ENCODE measurements at places on chromosomes 7 and 10.
A peak's percentile ranks its signal among the peaks of the same experiment; 100 is the strongest.

- no peak for DNase-seq
These were observed 80.7 kb upstream of the PPP1R3C start for GRCh38 chr10:91713461-91714072.

DNA sequence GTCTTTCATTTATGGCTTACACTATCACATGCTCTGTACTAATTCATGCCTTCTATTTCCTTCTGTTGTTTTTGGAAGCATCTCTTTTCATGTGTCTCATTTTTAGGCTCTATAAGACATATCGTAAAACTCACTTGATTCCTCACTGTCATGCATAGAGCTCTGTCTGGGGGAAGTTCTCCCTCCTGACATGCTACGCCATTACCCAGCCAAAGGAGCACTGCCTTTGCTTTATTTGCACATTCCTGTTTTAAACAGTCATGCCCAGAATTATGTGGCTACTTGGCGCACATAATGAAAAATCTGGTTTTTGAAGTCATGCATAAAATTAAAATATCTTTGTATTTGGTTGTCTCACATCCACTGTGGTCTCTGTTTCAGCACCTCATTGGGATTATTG, 17.6 kb upstream of the AKR1C3 start:
- no peak for DNase-seq

GRCh38 chr7:10977113-10977512, 3.4 kb downstream of the PHF14 start:
- no peak for DNase-seq

DNA sequence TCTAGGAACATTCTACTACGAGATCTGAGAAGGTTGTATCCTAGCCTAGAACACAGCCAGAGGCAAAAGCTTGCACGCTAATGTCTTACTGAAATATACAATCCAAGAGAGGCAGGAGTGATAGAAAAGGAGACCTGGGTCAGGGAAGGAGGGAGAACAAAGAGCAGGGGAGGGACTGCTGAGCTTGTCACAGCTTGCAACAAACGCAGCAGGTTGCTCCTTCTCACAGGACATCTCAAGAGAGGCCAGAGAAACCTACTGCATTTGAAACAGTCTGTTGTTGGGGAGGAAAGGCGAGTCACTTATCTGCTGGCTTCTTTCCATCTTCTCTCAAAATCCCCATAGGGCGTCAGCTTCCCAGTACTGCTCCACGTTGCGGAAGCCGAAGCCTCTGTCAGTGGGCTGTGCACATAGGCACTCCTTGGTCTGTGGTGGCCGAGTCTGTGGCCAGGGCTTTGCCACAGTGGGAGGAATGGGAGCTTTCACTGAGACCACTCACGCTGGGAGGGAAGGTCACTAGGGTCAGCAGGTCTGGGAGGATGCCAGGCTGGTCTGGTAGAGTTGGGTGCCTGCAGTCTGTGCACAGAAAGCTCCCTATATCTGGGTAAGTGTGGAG, 25.8 kb upstream of the GPNMB start:
- DNase-seq, result no peak

- no peak for DNase-seq
These were observed 72.2 kb upstream of the RHEB start for GRCh38 chr7:151591866-151592265.

DNA sequence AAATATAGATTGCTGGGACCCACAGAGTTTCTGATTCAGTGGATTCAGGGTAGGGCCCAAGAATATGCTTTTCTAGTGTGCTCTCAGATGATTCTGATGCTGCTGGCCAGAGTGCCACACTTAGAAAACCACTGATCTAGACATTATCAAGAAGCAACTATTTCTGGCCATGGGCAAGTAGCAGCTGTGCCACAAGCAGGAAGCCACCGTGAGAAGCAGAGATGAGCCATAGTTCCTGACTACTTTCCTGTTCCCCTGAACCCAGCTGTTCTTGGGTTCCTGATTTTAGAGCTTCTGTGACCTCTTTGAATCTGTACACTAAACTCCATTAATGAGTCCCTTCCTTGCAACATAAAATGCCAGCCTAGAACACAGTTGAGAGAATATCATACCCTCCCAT, 38.1 kb upstream of the PIK3AP1 start:
- DNase-seq, result no peak

- no peak for DNase-seq
These were observed 67.6 kb downstream of the IDE start for GRCh38 chr10:92506336-92506735.

GRCh38 chr7:121329191-121330052, 622 bp downstream of the WNT16 start:
- no peak for DNase-seq

- DNase-seq, result no peak
These were observed 269.3 kb downstream of the POLR1F start for GRCh38 chr7:19439517-19439916.

GRCh38 chr10:27884185-27884641, 114.7 kb downstream of the ODAD2 start:
- DNase-seq, result no peak

DNA sequence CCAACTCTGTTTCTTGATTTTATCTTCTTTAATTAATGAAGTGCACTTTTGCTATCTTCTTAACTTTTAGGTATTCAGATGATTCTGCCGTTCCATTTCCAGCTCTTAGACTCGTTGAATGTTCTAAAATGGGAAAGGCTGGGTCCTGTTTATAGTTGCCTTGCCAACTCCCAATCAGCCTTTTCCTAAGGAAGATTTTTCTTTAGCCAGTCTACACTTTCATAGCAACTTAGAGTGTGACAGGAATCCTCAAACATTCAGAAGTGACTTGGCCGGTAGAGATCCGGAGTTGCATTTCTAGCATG, 23.0 kb upstream of the TRIL start:
- no peak for DNase-seq

GRCh38 chr10:86583983-86584382, 62.4 kb upstream of the WAPL start:
- DNase-seq, result no peak

DNA sequence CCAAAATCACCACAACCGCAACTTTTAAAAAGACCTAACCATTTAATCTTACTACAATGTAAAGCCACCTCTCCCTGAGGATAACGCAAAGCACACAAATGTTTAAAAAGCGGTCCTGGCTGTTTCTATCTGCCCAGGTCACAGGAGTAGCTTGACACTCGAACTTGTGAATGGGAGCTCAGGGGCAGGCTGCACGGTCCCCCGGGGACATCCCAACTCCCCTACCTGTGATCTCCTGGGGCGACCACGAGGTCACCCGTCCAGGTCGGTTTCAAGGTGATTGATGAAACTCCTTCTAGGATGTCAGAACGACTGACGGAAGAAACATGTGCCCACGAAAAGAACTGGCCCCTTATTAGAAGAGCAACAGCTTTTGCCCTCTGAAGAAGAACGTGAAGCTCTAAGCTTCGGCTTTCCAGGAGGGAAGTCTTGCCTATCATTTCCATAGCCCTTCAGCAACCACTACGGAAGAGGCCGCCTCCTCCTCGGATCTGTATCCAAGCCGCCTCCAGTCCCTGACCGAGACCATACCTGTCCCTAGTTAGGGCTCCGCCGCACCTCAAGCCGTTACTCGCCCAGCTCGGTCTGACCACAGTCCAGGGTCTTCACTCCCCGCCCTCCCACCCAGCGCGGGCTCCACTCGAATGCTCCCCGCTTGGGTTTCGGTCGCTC, 459 bp downstream of the CYCS start:
- DNase-seq, result peak; percentile 4

GRCh38 chr10:117662751-117663540, 120.4 kb downstream of the EMX2 start:
- no peak for DNase-seq

GRCh38 chr10:22103701-22104470, 100.4 kb upstream of the DNAJC1 start:
- no peak for DNase-seq

DNA sequence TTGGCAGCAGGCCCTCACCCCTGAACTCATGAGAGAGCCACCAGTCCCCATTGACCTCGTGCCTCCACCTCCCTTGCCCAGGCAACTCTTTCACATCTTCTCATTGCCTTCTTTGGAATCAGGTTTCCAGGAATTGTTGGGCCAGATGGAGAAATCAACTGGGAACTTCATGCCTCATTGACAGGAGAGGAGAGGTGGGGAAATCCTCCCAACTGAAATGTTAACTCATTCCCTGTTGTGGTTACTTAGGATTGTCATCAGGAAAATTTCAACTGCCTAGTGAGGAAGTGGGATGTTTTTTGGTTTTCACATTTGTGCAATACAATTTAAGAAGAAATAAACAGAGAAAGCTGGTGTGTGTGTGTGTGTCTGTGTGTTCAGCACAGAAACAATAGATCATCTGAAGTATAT, 106.6 kb upstream of the INHBA start:
- no peak for DNase-seq

DNA sequence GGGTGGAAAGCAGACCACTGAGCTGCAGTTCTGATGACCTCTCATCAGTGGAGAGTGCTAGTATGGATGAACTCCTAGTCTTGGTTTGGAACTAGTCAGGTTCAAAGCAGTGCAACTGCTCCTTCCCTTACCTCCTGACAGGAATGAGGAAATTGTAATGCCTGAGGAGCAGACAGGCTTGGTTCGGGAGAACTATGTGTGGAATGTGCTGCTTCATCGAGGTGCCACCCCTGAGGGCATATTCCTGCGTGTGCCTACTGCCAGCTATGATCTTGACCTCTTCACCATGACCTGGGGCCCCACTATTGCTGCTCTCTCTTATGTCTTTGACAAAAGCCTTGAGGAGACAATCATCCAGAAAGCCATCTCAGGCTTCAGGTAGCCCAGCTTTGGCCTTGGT, 27.4 kb upstream of the NFKB2 start:
- no peak for DNase-seq

DNA sequence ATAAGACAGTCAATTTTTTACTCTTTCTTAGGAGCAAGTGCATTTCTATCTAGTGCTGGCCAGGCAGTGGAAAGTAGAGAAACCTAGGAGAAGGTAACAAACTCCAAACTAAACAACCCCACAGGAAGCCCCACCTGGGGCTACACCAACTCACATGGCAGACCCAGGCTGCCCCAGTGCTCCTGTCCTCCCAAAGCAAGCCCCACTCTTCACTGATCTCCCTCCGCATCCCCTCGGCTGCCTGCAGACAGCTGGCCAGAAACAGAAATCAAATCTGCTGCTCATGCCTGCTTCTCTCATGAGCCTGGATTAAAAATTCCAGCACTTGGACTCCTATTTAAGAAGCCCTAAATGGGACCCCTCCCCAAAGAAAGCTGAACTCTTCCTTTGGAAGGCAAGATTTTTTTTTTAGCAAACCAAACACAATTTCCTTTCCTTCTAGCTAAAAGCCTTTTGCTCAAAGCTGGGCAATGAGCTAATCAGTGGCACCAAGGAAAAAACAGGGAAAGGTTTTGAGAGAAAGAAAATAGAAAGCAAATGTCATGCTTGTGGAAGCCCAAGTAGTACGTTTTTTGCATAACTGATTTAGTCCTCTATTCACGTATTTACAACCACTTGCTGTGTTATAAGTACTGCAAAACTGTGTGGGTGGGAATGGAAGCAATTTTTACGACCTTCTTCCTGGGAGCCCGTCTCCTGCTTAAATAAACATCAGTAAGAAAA, 10.8 kb downstream of the PDE1C start:
- DNase-seq, result no peak

DNA sequence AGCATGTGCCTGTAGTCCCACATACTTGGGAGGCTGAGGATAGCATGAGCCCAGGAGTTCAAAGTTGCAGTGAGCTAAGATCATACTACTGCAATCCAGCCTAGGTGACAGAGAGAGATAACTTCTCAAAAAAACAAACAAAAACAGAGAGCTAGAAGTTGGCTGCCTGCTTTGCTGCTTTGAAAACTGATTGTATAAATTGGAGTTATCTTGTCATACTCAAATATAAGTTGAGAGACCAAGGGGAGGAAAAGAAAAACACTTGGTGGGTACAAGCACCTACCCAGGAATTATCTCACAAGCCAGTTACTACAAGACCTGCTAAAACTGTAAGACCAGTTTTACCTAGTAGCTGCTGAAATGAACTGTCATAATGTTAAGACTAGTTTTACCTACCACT, 112.5 kb upstream of the SKAP2 start:
- DNase-seq, result no peak

DNA sequence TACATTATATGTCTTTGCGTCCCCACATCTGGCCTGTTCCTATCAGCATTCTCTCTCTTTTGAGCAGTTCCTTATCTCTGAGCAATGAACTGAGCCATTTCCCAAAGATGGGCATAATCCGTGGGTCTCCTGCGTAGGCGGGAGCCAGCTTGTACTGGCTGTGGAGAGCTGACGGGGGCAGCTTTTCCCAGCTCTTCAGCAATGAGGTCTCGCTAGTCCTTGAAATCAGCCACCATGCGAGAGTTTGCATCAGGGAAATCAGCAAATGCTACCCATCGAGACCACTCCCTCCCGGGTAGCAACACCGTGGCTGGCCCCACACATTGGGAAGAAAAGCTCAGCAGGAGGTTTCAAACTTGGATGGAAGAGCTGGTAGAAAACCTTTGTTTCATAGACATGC, 51.9 kb upstream of the FAM180A start:
- DNase-seq, result no peak

GRCh38 chr7:15753887-15754579, 67.5 kb upstream of the MEOX2 start:
- no peak for DNase-seq

DNA sequence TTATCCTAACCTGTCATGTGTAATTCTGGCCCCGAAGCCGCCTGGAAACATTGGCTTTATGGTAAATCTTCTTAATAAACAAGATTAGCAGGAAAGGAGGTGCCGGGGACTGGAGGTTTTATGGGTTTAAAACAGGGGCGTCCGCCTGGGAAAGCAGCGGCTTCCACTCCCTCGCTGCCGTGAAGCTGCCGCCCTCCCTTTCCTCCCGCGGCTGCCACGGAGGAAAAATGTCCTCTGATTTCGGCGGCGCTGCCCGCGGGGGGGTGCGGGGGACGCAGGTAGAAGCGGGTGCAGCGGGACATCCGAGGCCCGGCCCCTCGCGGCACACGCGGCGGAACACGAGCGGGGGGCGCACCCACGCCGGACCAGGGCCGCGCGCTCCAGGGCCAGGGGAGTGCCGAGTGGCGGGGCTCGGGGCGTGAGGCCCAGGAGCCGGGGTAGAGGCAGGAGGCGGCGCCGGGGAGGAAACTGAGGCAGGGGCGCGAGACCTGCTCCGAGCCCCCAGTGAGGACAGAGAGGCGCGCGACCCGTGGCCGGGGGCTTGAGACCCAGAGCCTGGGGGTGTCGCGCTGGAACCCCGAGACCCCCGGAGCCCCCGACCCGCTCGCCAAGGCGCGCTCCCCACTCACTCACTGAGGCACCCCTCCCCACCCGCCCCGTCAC, 993 bp downstream of the PTPRN2 start:
- DNase-seq, result no peak

GRCh38 chr10:114064151-114065048, 20.7 kb downstream of the ADRB1 start:
- no peak for DNase-seq

- DNase-seq, result no peak
These were observed 8.4 kb downstream of the TRIM24 start for GRCh38 chr7:138468244-138469123.
